ENCODE measurements at places on chromosomes 4 and X.

- DNase-seq = no peak
These were observed 81.5 kb downstream of the RCHY1 start for GRCh38 chr4:75432683-75433082.

DNA sequence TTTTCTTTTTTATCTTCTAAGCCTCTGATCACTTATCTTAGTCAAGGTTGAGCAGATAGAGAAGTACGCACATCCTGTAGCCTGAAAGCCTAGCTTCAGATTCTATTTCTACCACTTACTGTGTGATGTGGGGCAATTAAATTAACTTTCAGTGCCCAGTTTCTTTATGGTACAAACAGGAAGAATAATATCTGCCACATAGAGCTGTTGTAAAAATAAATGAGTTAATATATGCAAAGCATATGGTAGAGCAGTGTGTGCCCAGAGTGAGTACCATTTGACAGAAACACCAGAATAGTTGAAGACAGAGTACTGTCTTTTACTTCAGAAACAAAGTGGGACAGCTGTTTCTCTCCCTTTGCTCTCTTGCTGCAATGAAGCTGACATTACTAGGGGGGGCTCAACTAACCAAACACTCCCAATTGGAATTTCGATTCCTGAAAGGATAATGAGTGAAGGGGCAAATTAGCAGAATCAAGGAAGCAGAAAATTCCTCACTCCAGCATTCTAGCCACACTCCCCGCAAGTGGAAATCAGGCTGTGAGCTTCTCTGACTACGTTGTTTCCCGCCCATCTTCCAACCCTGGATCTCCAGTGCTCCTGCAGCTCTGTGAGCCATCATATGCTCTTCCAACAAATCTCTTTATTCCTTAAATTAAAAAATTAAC lies 80.4 kb downstream of the MAPK10 start:
- no peak for DNase-seq

- DNase-seq = no peak
These were observed 509.3 kb downstream of the CENPC start for GRCh38 chr4:67035986-67036385.

DNA sequence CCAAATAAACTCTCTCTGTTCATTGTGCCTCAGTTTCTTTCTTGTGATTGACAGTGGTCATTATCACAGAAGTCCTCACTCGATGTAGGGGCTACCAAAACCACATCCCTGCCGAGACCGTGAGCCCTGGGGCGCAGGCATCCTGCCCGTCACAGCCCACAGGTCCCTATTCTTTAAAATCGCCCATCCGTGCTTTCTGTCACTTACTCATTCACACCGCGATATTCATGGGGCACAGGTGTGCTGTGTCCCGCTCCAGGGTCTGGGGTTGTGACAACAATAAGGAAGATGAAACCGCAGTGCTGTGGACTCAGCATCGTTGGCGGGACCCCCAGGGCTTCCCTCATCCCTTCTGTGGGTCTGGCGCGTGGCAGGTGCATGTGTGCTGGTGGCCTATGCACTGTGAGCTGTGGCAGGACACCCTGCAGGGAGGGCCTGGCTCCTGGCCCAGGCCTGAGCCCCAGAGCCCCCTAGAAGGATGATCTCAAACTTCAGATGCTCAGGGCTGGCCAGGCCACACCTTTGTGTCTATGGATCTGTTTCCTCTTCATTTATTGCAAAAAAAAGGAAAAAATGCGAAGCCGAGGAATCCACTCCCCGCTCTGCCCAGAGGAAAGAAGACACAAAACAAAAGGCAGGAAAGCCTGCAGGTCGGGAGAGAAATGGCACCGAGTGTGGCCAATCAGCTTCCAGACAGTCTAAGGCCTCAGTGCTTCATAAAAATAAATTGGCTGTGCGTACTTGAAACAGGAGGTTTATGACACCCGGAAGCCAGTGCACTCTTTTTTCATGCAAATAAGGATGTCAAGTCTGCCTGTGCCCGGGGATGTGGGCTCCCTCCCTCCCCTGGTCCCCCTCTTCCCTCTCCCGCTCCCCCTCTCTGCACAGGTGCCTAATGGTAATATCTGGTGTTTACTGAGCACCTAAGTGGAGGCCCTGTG lies 109.5 kb upstream of the ADRA2C start:
- no peak for DNase-seq

- no peak for DNase-seq
These were observed 281.1 kb downstream of the NKX6-1 start for GRCh38 chr4:84218031-84218430.

GRCh38 chr4:40316782-40317635 lies 18.1 kb upstream of the CHRNA9 start:
- DNase-seq = no peak
